ENCODE measurements at places on chromosomes 12 and 14.

DNA sequence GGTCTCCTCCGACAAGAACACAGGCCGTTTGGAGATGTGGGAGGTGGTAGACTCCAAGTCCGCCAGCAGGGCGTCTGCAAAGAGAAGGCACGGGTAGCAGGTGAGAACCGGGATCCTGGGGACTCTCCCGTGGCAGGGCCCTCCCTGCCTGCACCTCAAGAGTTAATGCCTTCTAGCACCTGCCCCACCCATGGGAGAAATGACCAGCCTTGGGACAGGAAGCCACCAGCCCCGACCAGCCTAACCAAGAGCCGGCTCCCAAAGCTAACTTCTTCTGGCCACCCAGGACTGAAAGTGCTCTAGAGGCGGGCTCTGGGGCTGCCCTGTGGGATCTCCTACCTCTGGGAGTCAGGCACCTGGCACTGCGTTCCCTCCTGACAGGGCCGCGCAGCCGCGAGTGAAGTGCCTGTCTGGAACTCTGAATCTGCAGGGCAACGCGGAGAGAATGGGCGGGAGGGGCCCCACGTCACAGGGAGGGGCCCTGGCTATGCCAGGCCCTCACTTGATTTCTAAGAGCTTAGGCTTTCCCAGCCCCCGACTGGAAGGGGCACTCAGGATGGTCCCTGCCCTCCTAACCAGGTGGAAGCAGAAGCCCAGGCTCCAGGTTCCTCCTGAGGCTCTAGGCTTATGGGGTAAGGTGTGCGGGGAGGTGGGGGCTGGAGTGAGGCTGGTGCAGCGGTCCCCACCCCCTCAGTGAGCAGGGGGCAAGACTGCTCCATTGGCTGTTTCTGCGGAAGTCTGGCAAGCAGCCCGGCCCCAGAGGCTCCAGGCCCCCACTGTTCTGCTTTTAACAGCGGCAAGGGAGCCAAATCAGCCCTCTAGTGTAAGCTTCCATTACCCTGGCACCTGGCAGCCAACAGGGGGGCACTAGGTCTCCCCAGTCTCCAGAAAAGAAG, 23.6 kb upstream of the RPLP0 start:
- no peak for DNase-seq

DNA sequence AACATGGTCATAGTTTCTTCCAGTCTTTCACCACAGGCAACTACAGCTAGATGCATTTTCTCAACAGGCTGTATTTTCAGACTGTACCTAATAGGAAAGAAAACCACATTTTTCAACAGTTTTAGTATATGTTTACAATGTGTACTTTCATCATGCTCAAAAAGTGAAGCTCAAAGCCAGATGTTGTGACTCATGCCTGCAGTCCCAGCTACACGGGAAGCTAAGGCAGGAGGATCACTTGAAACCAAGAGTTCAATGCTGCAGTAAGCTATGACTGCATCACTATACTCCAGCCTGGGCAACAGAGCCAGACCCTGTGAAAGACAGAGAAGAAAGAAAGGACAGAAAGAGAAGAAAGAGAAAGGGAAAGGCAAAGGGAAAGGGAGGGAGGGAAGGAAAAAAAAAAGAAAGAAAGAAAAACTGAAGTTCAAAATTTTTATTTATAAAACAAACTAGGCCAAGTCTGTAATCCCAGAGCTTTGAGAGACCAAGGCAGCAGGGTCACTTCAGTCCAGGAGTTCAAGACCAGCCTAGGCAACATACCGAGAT, 25.5 kb downstream of the GXYLT1 start:
- no peak for DNase-seq

DNA sequence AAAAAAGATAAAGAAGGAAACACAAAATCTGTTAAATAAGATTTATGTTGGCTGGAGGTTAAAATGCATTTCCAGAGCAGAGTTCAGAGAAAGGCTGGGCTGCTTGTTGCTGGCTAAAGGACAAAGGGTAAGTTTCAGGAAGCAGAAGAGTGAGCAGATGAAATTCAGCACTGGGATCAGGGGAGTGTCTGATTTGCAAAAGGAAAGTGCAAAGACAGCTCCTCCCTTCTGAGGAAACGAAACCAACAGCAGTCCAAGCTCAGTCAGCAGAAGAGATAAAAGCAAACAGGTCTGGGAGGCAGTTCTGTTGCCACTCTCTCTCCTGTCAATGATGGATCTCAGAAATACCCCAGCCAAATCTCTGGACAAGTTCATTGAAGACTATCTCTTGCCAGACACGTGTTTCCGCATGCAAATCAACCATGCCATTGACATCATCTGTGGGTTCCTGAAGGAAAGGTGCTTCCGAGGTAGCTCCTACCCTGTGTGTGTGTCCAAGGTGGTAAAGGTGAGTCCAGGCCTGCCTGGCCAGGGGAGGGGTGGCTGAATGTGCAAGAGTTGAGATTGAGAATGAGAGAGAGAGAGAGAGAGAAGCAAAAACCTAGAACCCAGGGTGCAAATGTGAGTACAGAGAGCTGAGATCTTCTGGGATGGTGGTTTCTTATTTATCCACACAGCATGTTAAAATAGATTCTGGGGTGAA, at the start of gene OAS1:
Gene OAS1, plus strand, starts transcription at position 251 of the 703 bp plus-strand sequence. Its CDS starts 78 bp downstream, at position 329.
- no peak for DNase-seq

- no peak for DNase-seq
Measured at GRCh38 chr14:72574715-72575114, 319.2 kb downstream of the DPF3 start.

GRCh38 chr12:25495331-25496097, 57.6 kb downstream of the LMNTD1 start:
- peak; percentile 68 for DNase-seq

- DNase-seq = peak; percentile 76
Measured at GRCh38 chr12:27142101-27142721, 59.8 kb upstream of the C12orf71 start.

GRCh38 chr12:124923905-124924734, 9.7 kb upstream of the UBC start:
- DNase-seq = no peak

DNA sequence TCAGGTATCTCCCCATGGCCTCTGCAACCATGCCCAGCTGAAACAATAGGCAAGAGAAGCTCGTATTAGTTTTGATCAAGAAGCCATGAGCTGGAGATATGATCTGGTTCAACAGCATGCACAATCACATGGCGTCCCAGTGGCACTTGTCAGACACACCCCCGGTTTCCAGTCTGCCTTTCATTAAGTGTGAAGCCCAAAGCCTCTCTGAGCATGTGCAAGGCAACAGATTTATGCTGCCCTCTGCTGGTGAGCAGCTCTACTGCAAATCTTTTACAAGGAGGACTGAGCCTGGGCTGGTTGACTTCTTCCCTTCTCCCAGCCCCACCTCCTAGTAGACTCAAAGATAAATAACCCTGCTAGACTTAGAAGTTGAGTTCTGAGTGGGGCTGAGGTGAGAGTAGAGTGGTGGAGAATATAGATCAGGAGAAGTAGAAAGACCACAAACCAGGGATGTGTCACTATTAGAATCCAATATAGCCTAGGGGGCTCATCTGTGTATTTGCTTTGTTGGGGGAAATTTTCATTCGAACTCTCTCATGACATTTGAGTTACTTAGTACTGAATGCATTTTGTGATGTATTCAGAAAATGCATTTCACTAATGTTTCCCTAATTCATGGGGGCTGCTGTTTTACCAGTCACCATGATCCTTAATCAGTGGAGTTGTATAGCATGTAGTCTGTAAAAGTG, 53.7 kb upstream of the MBIP start:
- DNase-seq = peak; percentile 30

DNA sequence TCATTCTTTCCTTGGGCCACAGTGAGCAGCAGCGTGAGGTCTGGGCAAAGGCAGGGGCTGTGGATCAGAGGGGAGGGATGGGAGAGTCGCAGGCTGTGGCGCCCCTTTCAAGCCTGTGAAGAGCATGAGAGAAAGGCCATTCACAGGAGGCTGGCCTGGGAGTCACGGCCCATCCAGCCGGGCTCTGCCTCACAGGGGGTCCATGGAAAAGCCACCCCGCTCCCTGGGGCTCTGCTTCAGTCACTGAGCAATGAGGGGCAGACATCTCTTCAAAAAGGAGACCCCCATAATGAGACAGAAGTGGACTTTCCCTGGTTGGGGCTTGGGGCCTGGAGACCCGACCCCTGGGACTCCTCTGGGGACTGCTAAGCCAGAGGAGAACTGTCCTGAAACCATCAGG, 117.0 kb upstream of the GSC start:
- DNase-seq = no peak

GRCh38 chr12:12992418-12993130, 7.5 kb downstream of the HEBP1 start:
- DNase-seq = no peak

DNA sequence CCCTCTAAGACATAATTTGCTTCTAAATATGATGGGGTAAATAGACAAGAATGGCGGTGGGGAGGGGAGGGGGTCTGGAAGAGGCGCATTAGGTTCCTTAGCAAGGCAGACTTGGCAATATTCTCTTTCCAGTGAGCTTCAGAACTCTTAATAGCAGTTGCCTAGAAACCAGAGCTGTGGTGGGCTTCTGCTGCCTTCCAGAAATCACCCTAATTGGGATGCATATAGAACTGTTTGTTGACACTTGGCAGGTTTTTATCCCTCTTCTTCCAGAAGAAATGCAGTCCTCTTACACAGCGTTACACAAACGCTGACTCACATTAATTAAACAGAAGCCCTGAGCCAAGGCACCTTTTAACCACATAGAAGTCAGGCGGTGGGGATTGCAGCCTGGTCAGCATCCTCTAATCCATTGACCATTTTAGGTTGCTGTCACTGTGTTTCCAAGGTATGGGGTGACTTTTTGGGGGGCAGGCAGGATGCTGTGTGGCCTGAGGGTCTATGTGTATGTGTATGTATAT, 114.1 kb downstream of the CCDC60 start:
- DNase-seq = no peak

- DNase-seq = no peak
Measured at GRCh38 chr14:59455411-59455810, 9.8 kb downstream of the GPR135 start.

- DNase-seq = no peak
Measured at GRCh38 chr12:45490232-45490881, 239.1 kb upstream of the ARID2 start.

- DNase-seq = no peak
Measured at GRCh38 chr14:104293231-104293841, 154.9 kb downstream of the KIF26A start.

- no peak for DNase-seq
Measured at GRCh38 chr12:48794870-48795269, 6.0 kb upstream of the ADCY6 start.

DNA sequence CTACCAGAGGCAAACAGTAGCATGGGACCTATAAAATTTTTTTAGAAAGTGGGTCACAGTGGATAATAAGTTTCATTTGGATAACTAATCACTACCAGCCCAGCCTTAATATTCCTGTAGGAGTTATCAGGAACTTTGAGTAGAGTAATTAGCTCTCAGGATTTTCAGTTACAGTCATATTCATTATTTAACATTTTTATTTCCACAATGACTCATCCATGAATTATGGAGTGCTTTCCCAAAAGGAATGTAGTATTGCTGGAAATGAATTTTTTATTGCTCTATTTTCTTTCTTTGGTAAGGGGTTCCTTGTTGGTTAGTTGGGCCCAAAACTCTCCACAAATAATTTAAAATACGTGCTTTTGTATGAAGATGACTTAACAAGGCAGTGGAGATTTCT, 53.7 kb downstream of the ERC1 start:
- peak; percentile 42 for DNase-seq

GRCh38 chr14:100106250-100107112, 41.3 kb downstream of the EVL start:
- no peak for DNase-seq
